Mucosa of descending colon (tissue), 3 donors: ENCODE measurements at places on chromosomes 4 and X. TPM values are rescaled to one million over a fixed set of nuclear protein-coding genes. Genes with fewer than 3 reads are reported as not detected.

DNA sequence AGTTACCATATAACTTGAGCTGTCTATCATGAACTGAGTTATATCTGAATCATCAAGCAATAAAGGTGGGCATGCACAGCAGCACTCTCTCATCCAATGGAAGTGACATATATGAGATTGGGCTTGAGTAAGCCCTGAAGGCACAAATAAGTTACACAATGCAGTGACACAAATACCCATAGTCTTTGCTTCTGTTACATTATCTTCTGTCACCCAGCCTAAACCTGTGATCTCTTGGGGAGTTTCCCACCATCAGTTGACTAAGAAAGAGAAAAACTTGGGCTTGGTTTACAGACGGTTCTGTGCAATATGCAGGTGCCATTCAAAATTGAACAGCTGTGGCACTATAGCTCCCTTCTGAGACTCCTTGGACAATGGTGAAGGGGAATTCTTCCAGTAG, 138.8 kb upstream of the IL15 start:
- no peak for DNase-seq

DNA sequence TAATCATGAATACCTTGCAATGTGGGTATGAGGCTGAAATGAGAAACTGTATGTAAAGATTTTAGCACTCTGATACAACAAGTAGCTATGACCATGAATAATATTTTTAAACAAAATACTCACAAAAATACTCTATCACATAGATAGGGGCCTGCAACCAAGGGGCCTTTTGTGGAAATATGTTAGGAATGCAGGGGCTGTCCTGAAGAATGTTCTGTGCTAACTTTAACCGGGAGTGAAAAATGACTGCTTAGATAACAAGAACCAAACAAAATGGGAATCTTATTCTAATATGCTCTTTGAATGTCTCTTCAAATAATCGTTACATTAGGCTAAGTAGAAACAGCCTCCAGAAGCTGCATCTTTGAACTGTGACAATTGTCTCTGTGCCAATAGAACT, 37.9 kb upstream of the GYPA start:
- no peak for DNase-seq

DNA sequence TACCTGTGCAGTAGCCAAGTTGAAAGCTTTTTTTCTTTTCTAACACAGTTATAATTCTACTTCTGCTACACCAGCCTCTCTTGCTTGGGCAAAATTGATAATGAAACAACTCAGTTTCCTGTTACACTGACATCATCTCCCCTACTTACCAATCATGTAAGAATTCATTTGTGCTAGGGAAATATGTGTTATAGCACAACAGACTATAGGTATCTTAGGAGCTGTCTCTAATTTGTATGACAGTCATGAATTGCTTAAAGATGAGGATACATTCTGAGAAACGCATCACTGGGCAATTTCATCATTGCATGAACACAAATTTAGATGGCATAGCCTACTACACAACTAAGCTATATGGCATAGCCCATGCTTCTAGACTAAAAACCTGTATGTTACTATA, 246.3 kb upstream of the ANKRD50 start:
- no peak for DNase-seq

- DNase-seq, result peak; percentile 93
These were observed 819 bp downstream of the KIAA0232 start for GRCh38 chr4:6783111-6783981.

DNA sequence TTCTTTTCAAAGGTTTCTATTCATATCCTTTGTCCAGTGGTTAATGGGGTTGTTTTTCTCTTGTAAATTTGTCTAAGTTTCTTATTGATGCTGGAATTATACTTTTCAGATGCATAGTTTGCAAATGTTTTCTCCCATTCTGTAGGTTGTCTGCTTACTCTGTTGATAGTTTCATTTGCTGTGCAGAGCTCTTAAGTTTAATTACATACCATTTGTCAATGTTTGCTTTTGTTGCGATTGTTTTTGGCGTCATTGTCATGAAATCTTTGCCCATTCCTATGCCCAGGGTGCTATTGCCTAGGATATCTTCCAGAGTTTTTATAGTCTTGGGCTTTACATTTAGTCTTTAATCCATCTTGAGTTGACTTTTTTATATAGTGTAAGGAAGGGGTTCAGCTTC, 21.2 kb upstream of the UGT8 start:
- no peak for DNase-seq

DNA sequence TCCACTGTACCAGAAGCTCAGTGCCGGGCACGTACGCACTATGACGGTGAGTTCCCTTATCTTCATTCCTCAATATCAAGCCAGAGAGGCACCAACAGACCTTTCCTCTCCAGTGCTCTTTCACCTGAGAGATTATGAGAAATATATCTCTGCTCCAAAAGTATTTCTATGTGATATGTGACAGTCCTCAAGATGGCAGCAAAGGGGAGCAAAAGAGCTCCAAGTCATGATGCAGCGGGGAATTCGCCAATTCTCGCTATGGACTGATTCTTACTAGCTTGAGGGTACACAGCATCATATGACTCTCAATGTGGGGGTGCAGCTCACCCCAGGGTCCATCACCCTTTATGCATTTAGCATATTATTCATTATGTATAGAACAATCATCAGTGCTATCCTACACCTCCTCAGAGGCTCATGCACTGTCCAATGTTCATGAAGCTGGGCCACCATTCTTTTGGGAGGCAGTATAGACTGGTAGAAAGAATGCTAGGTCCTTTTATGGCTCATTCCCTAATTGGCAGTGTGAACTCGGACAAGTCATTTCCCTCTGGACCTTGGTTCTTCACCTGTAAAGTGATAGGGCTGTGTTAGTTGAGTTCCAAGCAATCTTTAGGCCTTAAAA, 12.8 kb upstream of the IQSEC2 start:
- no peak for DNase-seq

- DNase-seq, result no peak
These were observed 47.8 kb upstream of the CRMP1 start for GRCh38 chr4:5940470-5941203.

- DNase-seq, result no peak
These were observed 16.0 kb upstream of the SH3RF1 start for GRCh38 chr4:169286562-169287301.

GRCh38 chr4:10639100-10639499, 45.5 kb downstream of the CLNK start:
- no peak for DNase-seq

GRCh38 chr4:100414016-100414790, 103.6 kb downstream of the EMCN start:
- no peak for DNase-seq

- DNase-seq, result no peak
These were observed 220.0 kb downstream of the PCDH18 start for GRCh38 chr4:137312257-137312656.

- no peak for DNase-seq
These were observed 128.2 kb downstream of the ANAPC10 start for GRCh38 chr4:144969821-144970220.

DNA sequence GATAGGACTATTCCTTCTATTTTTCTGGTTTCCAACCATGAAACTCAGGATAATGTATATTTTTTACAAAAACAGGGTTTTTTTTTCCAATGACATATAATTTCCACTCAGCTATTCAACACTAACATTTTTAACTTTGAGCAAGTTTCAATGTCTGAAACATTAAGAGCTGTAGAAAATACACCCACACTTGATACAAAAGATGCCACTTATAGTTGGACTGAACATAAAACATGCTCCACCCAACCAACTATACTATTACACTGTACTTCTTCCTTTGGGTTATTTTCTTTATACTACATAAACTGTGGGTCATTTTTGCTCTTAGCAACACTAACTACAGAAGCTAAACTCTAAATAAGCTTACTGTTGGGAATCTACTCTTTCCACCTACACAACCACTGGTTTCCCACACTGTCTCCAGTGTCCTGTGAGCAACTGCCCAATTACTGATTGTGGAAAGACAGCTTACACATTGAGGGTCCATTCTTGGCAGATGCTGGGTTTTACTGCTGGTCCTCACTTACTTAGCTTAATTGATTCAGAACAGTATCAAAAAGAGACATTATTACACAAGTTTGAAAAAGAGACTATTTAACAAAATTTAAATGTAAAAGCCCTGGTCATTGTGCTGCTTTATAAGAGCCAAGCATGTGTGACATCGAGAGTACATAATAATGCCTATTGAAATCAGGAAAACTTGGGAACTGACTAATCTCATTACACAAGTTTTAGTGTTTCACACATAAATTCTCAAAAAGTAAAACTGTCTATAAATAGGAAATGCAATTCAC, 6.3 kb downstream of the AMMECR1 start:
- no peak for DNase-seq

DNA sequence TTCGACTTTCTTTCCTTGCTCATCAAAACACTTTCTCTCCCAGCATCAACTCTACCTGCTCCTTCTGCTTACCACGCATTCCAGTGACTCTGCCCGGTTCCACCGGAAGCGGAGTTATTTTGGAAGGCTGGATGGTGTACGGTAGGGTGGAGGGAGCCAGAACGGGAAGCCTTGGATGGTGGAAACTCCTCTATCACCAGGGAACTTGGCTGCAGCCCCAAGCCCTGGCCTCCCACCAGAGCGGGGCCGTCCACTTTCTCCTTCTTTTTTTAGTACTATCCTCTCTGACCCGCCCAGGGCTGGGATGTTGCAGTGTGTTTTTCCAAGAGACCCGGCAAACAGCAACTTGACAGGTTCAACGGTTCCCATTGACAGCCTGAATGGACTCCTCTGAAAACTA, 27.6 kb downstream of the ADGRG2 start:
- no peak for DNase-seq

DNA sequence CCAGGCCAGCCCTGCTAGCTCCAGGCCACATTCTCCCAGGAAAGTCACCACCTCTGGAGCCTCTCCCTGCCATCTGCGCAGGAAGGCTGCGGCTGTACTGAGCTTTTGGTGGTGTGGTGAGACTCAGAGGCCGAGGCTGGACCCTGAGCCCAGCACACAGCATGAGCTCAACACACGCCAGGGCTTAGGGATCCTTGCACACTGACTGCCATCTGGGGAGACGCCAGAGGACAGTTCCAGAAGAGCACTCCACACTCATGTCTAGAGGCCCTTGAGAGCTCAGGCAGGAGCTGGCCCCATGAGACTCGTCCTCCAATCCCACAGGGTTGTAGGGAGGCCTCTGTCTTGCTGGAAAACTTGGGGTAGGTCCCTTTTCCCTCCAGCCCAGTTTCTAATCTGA, 40.6 kb downstream of the ABLIM2 start:
- DNase-seq, result no peak

- no peak for DNase-seq
These were observed 190.1 kb downstream of the NSUN7 start for GRCh38 chr4:40939856-40940255.

- no peak for DNase-seq
These were observed 439.1 kb downstream of the INPP4B start for GRCh38 chr4:142406917-142407501.

- no peak for DNase-seq
These were observed 13.9 kb downstream of the WDR1 start for GRCh38 chr4:10102474-10103332.

- no peak for DNase-seq
These were observed 114.7 kb upstream of the EDNRA start for GRCh38 chr4:147366164-147366563.

GRCh38 chr4:80178964-80179363, 18.3 kb upstream of the PRDM8 start:
- DNase-seq, result no peak

- DNase-seq, result no peak
These were observed 105.9 kb downstream of the FBXO8 start for GRCh38 chr4:174177536-174177935.

- DNase-seq, result no peak
These were observed 20.7 kb downstream of the SPANXC start for GRCh38 chrX:141221611-141222010.

- DNase-seq, result no peak
These were observed 320.4 kb downstream of the HNRNPD start for GRCh38 chr4:82053396-82053795.

DNA sequence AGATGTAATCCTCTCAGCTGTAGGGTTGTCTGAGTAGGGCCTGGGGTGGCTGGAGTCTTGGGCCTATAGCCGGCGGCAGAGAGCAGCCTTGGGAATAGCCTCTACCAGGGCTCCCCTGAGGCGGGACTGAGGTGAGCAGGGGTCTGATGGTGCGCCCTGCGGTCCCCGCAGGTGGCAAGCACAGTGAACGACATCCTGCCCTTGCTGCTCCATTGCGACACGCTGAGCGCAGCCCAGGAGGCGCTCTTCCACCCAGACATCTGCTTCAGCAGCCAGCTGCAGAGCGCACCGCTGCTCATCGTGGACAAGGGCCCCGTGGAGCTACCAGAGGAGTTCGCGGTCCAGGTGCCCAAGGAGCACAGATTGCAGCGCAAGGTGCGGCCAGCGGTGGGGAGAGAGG, 317.0 kb downstream of the ADGRL3 start:
- DNase-seq, result no peak

Gene MAGEE1
- 3.9 TPM for total RNA-seq

Gene ANOS1
- total RNA-seq, result 0.14 TPM

Gene FRMD7
- total RNA-seq, result not detected

Gene DOK7
- total RNA-seq, result 0.39 TPM

Gene KLB
- 1.0 TPM for total RNA-seq

Gene VCX
- total RNA-seq, result not detected

Gene CACNA1F
- 3.0 TPM for total RNA-seq

Gene GAGE1
- total RNA-seq, result not detected
